ENCODE measurements at places on chromosomes 11 and 22.

- no peak for DNase-seq
Observed at GRCh38 chr11:64598106-64598796, 7.2 kb downstream of the SLC22A12 start.

GRCh38 chr22:17963015-17963414 lies 61.3 kb downstream of the MICAL3 start:
- no peak for DNase-seq

- no peak for DNase-seq
Observed at GRCh38 chr11:119640541-119640940, 88.5 kb downstream of the NECTIN1 start.

GRCh38 chr11:130674686-130675308 lies 226.4 kb downstream of the ADAMTS15 start:
- peak; percentile 26 for DNase-seq

DNA sequence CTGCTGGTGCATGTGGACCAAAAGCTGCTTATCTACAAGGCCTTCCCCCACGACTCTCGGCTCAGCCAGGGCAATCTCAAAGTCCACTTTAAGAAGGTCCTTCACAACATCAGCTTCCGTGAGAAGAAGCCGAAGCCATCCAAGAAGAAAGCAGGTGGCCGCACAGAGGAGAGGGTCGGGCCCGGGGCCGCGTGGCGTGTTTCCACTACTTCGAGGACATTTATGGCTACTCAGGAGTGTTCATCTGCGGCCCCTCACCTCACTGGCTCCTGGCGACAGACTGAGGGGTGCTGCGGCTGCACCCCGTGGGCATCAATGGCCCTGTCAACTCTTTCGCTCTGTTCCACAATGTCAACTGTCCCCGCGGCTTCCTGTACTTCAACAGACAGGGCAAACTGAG lies 16.2 kb upstream of the SLC5A4 start:
- DNase-seq: no peak

- peak; percentile 79 for DNase-seq
Observed at GRCh38 chr22:32018056-32018455, 25.0 kb upstream of the SLC5A1 start.

DNA sequence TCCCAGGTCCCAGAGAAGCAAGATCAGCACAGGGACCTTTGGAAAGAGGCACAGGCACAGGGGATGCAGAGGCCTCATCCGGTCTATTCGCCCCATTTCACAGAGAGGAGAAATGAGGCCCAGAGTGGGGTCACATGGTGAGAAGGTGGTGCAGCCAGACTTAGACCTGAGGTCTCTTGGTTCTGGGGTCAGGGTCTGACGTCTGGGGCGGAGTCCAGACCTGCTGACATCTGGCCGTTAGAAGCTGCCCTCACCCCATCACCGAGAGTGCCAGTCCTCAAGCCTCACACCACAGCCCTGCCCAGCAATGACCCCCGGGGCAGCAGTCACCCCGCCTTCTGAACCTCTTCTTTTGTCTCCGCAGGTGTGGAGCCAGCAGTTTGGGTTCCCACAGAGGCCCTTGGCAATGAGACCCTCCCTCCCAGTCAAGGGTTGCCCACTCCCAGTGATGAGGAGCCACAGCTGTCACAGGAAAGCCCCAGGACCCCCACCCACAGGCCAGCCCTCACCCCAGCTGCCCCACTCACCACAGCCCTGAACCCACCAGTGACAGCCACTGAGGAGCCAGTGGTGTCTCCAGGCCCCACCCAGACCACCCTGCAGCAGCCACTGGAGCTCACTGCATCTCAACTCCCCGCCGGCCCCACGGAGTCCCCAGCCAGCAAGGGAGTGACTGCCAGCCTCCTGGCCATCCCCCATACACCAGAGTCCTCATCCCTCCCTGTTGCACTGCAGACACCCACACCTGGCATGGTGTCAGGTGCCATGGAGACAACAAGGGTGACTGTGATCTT lies 62.4 kb downstream of the OTOG start:
- no peak for DNase-seq

DNA sequence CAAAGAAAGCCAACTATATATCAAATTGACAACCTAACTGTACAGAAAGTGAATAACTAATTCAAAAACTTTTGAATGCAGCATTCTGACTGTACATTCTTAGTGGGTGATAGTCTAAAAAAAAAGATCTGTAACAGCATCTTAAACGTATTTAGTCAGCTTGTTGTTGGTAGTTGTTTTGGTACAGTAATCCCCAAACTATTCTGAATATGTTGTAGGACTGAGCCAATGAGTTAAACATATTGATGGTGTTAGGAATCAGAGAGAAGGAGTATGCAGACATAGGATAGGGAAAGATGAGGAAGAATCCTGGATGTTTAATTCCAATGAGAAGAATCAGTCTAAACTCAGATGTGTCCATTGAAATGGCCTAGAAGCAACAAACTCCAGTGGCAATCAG lies 41.9 kb upstream of the KIRREL3 start:
- DNase-seq: peak; percentile 45

DNA sequence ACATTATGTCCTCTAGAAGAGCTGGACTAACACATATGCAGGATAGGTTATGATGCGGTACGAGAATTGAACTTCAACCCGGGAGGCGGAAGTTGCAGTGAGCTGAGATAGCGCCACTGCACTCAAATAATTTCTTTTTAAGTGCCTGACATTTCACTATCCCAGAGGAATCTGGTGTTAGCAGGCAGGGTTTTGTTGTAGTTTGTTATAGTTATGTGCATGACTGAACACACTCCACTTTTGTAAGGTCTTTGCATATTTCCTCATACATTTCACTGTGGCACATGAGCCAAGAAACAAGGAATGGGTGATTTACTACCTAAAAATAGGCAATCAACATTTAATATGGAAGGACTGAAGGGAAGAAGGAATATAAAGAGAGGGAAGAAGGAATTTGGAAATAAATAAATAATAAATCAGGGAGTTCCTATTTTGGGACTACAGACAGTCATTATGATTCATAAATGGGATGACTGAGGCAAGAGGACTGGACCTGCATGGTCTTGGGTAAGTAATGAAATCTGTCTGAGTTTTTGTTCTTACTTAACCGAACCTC lies 8.7 kb upstream of the HIPK3 start:
- peak; percentile 84 for DNase-seq

DNA sequence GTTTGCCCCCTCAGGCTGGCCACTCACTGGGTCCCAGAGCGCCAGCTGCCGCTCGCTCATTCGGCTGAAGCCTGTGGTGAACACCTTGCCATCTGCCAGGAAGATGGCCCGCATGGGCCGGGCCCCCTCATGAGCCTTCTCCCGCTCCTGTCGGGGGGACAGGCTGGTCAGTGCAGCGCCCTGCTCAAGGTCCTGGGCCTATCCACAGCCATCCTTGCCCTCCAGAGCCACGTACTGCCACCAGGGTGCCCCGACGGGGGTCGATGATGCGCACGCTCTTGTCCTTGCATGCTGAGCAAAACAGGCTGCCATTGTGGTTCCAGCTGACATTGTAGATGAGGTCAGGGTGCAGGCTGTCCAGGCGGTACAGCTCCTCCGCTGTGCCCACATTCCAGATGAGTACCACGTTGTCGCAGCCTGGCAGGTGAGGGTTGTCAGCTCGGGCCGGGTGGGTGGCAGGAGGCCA lies 2.1 kb downstream of the CORO1B start:
- DNase-seq: no peak

DNA sequence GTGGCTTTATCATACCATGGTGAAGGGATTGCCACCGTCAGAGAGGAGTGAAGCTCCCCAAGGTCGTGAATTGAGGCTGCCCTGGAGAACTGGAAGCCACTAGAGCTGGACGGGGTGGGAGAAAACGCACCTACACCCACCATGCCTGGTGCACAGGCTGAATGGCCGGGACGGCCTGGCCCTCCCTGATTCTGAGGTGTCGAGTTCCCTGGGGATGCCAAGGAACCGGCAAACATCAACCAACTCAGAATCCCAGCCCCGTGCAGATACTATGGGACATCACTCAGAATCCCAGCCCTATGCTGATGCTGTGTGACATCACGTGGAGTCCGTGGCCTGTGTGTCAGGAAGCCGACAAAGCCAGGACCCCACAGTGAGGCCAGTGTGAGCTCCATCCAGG lies 650.0 kb downstream of the BRD1 start:
- no peak for DNase-seq

- DNase-seq: peak; percentile 13
Observed at GRCh38 chr11:66189031-66189745, 79.3 kb upstream of the RAB1B start.

- peak; percentile 98 for DNase-seq
Observed at GRCh38 chr22:35629406-35630216, 12.5 kb upstream of the MB start.

DNA sequence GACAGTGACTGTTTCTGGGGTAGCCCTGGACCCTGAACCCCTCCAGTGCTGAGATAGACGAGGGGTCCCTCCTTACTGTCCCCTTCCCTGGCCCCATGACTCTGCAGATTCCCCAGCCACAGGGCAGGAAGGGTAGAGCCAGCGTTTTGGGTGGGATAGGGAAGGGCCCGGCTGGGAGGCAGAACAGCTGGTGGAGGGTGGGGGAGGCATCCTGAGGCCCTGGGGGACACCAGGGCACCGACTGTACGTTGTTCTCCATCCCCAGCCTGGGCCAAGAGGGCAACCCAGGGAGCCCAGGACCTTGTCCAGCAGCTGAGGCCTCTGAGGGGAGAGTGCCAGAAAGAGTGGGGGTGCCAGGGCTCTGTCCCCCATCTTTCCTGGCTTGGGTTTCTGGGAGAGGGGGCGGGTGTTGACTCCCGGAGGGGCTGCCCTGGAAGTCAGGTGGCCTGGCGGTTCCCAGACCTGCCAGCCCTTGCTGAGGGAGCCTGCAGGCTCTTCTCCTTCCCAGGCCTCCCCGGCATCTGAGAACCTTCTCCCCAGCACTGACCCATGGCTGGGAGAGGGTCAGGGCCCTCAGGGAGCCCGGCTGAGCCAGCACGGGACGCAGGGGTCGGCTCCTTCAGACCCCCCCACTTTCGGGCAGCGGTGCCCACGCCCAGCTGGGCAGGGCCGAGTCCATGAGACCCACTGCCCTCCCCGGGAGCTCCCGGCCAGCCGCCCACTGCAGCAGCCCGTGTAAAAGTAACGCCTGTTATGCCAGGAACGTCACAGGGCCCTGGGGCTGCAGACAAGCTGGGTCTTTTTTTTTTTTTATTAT lies 30.3 kb downstream of the IGF2 start:
- no peak for DNase-seq

DNA sequence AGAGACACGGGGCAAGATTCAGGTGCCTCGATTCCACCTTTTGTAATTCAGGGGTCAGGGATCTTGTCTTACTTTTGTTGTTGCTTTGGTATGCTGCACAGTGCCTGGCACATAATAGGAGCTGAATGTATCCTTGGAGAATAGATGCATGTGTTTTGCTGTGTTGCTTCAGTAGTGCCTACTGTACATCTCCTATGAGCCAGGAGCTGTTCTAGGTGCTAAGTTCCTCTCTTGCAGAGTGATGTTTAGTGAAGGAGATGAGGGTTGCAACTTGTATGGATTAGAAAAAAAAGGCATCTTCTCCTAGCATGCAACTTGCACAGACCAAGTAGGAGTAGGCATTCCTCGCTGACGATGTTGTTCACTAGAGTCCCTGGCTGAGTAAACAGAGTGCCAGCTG lies 555.4 kb downstream of the NTM start:
- no peak for DNase-seq

DNA sequence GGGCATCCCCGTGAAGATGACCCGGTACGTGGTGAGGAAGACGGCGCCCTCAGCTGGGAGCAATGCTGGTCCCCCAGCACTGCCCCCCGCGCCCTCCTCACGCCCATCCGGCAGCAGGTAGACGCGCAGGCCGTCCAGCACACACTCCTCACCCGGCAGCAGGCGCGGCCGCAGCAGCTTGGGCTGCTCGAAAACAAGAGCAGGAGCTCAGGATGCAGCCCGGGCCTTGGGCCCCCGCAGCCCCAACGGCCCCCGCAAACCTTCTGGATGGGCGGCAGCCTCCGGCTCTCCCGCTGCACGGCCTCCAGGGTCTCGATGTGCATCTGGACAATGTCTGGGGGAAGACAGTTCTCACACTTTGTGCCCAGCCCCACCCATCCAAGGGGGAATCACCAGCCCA lies 13.3 kb downstream of the SBF1 start:
- no peak for DNase-seq
